ENCODE measurements at places on chromosomes 1 and 21. TPM values are rescaled to one million over a fixed set of nuclear protein-coding genes. Genes with fewer than 3 reads are reported as not detected.

- no peak for DNase-seq
These were observed 7.7 kb downstream of the SLC5A9 start for GRCh38 chr1:48230236-48230635.

GRCh38 chr1:88075813-88076212, 608.3 kb upstream of the PKN2 start:
- DNase-seq = no peak

DNA sequence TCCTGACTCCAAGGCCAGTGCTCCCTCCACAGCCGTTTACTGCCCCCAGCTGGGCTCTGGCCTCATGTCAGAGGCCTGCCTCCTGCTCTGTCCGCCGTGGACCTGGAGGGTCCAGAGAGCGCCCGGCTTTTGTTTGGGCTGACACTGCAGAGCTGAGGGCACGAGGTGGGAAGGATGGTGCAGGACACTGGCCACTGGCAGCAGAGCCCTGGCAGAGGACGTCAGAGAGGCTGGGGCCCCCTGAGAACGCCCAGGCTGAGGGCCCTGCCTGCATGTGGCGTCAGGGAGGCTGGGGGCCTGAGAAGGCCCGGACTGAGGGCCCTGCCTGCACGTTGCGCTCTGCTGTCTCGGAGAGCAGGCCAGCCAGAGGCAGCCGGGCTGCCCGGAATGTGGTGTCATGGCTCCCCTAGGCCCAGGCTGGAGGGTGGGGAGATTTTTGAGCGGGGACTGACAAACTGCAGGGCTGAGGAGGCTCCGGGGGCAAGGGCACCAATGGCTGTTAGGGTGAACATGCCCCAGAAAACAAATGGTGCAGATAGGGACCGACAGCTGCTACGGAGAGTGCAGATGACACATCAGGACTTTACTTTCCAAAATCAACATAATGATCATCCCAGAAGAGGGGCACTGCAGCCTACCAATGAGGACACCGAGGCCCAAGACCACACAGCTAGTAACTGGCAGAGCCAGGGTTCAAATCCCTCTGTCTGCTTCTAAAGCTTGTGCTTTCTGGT, 31.7 kb downstream of the SLC66A1 start:
- no peak for DNase-seq

DNA sequence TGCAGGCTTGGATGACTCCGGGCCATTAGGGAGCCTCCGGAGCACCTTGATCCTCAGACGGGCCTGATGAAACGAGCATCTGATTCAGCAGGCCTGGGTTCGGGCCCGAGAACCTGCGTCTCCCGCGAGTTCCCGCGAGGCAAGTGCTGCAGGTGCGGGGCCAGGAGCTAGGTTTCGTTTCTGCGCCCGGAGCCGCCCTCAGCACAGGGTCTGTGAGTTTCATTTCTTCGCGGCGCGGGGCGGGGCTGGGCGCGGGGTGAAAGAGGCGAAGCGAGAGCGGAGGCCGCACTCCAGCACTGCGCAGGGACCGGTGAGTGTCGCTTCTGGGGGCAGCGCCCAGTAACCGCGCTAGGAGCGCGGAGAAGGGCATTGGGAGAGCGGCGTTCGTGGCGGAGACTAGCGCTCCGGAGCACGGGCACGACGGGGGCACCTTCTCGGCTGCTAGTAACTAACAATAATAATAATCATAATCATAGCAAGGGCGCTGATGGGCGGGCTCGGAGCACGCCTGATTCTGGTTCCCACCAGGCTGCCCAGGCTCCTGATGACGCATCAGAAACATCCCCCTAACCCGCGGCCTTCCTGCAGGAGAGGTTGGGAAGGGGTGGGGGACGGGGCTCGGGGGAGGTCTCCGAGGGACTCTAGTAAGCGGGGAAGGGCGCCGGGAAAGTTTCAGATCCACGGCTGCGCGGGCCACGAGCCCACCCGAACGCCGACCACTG, at the start of gene MX1:
Gene MX1, plus strand, starts transcription at position 286 of the 722 bp plus-strand sequence. CDS start 5,832 bp downstream, outside the sequence.
- DNase-seq = peak; percentile 65

DNA sequence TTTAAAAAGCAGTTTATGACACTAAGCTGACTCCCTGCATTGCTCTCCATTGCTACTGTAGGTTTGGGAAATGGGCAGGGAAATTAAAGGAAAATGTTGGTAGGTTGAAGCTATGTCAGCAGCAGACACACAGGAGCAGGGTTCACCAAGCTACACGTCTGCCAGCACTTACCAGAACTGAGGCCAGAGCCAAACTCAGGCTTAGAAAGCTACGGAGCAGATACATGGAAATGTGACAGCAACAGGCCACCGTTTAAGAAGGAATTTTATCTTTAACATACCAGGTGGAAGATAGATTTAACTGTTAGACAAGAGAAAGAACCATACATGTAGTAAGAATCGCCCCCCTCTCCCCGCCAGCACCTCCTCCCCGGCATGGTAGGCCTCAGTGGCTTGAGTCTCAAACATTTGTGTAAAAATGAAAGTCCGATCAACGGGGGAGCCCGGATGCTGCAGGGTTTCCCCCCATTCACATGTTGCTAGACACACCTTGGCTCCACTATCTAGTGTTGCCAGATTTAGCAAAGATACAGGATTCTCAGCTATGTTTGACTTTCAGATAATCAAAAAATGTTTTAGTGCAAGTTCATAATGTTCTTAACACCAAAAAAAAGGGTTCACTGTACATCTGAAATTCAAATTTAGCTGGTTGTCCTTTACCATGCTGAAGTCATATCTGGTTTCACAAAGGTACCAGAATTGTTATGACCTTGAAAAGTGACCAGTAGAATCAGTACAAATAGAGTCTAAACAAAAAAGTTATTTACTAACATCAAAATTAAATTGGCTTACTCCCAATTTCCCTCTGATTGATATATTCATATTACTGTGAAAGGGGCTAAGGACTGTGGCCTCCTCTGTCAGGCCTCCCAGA, 6.7 kb downstream of the OR2T11 start:
- no peak for DNase-seq

DNA sequence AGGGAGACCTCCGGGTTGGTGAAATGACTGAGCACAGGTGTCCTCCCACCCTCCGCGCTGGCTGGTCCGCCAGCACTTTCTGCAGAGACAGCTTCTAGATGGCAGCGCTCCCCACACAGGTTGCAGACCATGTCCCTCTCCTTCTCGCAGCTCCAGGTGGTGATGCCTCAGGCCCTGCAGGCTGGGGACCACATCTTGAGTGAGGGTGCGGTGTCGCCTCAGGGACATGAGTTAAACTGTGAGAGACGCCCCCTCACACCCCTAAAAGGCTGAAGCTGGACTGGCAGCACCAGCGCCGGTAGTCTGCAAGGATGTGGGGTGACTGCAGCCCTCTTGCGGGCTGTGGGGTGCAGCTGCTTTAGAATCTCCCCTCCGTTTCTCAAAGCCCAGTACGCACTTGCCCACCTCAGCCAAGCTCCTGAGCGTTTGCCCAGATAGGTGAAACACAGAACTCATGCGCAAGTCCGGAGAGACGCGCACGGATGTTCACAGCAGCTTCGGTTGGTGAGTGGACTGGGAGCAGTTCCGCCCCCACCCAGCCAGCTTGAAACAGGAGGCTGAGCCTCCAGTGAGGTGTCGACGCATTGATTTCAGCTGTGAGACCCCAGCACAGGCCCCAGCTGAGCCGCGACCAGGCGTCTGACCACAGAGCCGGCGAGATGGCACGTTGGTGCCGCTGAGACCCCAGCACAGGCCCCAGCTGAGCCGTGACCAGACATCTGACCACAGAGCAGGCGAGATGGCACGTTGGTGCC, 28.6 kb downstream of the COL6A1 start:
- DNase-seq = peak; percentile 42

- DNase-seq = no peak
These were observed 77.3 kb downstream of the TNFSF18 start for GRCh38 chr1:172973424-172973823.

GRCh38 chr1:19079541-19080472, 123.3 kb upstream of the IFFO2 start:
- DNase-seq = peak; percentile 62

DNA sequence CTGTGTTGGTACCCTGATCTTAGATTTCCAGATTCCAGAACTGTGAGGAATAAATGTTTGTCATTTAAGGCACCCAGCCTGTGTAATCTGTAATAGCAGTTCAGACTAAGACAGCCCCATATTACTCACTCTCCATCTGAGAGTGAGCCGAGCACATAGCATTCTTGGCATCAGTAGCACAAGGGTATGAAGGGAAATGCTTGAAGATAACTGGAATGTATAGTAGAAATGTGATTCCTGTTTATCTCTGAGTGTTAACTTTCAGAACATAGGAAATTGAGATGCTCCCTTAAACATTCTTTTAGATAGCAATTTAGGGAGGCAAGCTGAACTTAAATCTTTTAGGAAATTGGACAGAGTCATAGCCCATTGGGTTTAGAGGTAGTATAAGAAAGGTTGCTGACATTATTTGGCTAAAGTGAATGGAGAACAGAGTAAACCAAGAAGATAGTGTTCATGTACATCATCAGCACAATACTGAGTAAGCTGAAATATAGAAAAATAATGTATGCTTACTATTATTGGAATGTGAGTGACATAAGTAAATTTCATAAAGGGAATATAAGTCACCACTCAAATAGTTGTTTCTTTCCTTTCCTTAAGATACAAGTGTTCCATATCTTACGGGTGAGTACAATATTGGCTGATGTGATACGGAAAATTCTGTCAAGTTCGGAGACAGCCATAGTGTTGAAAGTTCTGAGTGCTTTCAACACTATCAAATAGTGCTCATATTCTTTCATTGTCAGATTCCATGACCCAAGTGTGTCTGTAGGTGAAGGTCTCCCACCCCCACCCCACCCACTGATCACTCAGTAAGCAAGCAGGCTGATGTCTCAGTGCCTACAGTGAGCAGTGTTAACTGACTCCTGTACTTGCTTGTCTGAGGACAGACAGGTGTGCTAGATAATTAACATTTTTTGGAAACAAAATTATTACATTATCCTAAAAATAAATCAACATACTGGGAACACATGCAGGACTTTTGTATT, 73.7 kb downstream of the LRRC8D start:
- no peak for DNase-seq

The PERM1 gene
- 0.86 TPM for polyA plus RNA-seq

The C1orf210 gene
- 33.3 TPM for polyA plus RNA-seq

The VCAM1 gene
- polyA plus RNA-seq = 46.0 TPM

The KIAA0040 gene
- polyA plus RNA-seq = 20.0 TPM

Measured in kidney (tissue), 22 donors.